ENCODE measurements at places on chromosomes 4 and X.

- no peak for DNase-seq
Measured at GRCh38 chr4:37599092-37599790, 86.9 kb downstream of the RELL1 start.

DNA sequence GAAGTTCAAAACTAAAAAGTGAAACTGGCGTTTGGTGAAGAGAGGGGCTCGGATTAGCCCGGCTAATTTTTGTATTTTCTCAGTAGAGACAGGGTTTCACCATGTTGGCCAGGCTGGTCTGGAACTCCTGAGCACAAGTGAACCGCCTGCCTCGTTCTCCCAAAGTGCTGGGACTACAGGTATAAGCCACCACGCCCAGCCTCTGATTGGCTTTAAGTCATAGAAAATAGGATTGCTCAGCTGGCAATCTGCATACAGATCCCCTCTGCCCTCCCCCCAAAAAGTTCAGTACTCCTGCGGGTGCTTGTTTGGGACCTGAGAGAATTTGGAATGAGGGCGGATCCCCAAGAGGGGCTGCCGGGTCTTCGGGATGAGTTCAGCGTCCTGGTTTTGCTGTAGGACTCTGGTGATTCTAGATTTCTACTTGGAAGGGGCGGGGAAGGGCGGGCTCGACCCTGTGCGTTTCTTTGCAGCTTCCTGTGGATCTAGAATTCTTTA is 537 bp upstream of the PRKX start:
- no peak for DNase-seq

DNA sequence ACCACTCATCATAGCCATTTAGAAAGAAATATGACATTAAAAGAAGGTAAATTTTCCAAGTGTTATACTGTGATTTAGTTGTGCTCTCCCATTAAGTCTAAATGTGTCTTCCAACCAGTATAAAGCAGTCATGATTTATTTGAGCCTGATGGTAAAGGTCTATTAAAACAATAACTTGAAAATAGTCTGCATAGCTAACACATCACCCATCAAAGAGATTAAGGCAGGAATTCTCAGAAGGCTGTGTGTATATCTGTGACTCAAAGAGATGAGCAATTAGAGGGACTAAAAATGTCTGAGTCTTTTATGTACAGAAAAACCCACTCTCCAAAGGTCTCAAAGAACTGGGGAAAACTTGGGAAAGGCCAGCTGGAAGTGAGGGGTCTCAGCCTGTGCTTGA is 70.3 kb upstream of the IQCM start:
- DNase-seq: no peak

- DNase-seq: no peak
Measured at GRCh38 chr4:74934016-74934831, 1.3 kb downstream of the PARM1 start.

DNA sequence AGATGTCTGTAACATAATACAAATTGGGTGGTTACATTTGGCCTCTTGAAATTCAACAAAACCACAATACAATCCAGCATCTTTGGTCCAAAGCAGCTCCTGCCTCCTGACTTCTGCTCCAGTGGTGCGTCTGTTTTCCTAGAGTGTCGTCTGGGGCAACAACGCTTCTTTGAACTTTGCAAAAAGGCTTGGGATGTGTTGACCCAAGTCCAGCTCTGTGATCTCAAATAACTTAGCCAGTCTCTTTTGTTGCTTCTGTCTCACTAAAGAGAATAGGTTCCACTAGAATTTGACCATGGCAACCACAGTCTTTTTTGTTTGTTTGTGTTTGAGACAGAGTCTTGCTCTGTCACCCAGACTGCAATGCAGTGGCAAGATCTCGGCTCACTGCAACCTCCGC is 324.0 kb downstream of the DHRSX start:
- no peak for DNase-seq

- DNase-seq: no peak
Measured at GRCh38 chr4:22607382-22607781, 85.4 kb upstream of the GBA3 start.

DNA sequence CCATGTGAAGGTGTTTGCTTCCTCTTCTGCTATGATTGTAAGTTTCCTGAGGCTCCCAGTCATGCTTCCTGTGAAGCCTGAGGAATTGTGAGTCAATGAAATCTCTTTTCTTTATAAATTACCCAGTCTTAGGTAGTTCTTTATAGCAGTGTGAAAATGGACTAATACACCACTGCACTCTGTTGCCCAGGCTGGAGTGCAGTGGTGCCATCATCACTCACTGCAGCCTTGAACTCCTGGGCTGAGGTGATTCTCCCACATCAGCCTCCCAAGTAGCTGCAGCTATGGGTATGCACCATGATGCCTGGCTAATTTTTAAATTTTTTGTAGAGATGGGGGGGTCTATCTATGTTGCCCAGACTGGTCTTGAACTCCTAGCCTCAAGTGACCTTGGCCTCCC is 15.8 kb upstream of the IGFBP7 start:
- no peak for DNase-seq

GRCh38 chrX:151151665-151152267 is 24.6 kb upstream of the GPR50 start:
- no peak for DNase-seq

DNA sequence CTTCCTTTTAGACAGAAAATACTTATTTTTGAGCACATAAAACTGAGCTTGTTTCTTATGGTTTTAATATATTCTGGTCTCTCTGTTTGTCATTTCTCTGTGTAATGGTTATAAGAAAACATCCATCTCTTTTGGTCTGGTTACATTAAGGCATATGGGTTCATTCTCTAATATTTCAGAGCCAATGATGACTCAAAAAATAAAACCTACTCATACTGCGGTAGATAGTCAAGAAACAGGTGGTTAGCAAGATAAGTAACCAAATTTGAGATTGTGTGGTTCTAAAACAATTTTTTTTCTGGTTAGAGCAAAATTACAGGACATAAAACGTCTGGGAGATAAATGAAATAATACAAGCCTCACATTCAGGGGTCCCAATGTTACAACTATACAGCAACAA is 654.5 kb downstream of the STIM2 start:
- no peak for DNase-seq

GRCh38 chrX:30992381-30992904 is 79.4 kb downstream of the FTHL17 start:
- DNase-seq: no peak

GRCh38 chr4:177323416-177323815 is 13.7 kb downstream of the NEIL3 start:
- DNase-seq: no peak

- no peak for DNase-seq
Measured at GRCh38 chr4:186792728-186793366, 69.2 kb upstream of the FAT1 start.

DNA sequence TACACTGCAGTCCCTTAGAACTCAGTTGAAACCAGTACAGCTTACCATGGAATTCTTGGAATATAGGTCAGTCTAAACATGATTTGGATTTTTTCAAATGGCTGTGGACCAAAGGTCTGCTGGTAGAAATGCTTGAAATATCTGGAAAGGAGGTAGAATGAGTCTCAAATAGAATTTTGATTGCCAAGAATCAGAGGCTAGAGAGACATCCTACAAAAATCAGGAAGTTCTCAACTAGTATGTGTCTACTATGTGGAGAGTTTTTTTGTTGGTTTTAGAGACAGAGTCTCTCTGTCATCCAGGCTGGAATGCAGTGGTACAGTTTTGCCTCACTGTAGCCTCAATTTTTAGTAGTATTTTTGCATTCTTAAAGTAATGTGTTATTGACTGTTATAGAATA is 53.6 kb downstream of the PAQR3 start:
- DNase-seq: no peak

GRCh38 chr4:145956288-145956890 is 17.8 kb upstream of the ZNF827 start:
- no peak for DNase-seq

GRCh38 chr4:94676970-94677369 is 80.8 kb upstream of the BMPR1B start:
- DNase-seq: no peak

DNA sequence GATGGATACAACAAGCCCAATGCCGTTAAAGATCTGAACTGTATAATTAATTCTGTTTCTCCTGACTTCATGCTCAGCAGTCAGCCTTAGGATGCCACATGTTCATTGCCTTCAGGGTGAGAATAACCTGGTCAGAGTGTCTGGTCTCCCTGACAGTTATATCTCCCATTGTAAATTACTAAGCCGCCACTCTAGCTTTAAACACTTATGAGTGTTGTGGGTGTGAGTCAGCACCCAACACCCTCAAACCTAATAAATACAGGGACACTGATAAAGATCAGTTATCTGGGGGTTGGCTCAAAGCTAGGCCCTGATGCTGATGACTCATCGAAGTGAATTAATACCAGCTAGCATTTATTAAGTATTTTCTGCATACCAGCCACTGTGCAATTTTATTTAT is 64.9 kb upstream of the DYNLT3 start:
- DNase-seq: no peak

DNA sequence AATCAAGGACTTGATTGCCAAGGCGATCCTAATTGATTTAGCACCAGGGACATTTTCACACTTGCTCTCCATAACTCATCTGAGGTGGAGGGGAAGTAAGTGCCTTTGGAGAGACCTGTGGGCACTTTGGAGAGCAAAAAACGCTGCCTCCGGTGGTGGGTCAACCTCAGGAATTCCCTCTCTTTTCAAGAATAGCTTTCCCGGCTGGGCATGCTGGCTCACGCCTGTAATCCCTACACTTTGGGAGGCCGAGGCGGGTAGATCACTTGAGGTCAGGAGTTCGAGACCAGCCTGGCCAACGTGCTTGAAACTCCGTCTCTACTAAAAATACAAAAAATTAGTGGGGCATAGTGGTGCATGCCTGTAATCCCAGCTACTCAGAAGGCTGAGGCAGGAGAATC is 49.2 kb downstream of the PRPS1 start:
- no peak for DNase-seq

DNA sequence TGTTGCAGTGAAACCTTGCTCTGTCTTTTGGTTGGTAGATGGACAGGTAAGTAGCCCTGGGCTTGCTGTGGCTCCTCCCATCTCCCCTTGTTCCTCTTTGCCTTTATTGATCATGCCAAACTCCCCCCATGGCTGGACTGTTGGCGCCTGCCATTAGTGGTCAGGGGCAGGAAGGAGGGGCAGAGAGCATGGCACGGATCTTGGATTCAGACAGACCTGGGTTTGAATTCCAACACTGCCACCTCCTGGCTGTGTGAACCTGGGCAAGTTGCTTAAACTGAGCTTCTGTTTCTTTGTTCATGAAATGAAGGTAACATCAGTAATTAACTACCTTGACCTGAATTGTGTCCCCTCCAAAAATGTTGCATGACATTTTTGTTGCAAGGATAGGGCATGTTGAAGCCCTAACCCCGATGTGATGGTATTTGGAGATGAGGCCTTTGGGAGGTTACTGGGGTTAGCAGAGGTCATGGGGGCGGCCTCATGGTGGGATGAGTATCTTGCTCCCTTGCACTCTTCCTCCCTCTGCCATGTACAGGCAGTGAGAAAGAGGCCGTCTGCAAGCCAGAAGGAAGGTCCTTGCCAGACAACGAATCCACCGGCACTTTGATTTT is 6.0 kb downstream of the SLC2A9 start:
- DNase-seq: no peak

GRCh38 chrX:44036336-44036735 is 63.1 kb upstream of the NDP start:
- no peak for DNase-seq

DNA sequence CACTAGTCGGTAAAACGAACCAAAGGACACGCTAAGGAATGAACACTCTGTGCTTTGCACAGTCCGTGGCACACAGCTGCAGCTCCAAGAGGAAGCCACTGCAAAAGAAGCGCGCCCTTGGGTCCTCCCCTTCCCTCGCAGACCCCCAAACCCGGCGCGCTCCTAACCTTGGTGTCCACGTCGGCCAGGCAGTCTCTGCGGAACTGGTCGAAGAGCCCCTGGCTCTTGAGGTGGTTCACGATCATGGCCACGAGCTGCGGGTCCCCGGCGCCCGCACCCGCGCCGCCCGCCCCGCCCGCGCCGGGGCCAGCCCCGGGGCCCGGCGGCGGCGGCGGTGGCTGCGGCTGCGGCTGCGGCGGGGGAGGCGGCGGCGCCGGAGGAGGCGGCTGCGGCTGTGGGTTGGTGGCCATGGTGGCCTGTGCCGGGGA is 333 bp downstream of the BOD1L1 start:
- no peak for DNase-seq

GRCh38 chr4:74682567-74683359 is 111.6 kb downstream of the BTC start:
- DNase-seq: no peak

DNA sequence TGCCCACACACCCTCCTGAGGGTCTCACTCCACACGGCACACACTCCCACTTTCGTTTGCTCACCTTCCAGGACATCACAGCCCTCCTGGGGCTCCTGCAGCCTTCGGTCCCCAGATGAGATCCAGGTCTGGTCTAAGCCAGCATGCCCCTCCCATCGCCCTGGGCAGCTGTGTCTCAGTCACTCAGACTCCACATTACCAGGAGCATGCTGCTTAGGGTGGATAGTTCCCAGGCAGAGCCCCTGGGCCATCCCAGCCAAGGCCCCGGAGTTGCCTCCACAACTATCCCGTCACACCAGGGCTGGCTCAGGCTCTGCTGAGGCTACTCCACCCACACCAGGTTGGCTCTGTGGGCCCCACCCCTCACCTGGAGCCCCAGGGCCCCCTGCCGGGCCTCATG is 50.4 kb upstream of the PSAPL1 start:
- DNase-seq: no peak

All from cortex of kidney (tissue), 1 donor.